GM13976 (cell line): ENCODE measurements at places on chromosomes 3 and 15.

GRCh38 chr15:31081588-31082250 is 19.8 kb downstream of the TRPM1 start:
- DNase-seq = no peak

GRCh38 chr15:52207191-52207590 is 16.0 kb upstream of the GNB5 start:
- no peak for DNase-seq

DNA sequence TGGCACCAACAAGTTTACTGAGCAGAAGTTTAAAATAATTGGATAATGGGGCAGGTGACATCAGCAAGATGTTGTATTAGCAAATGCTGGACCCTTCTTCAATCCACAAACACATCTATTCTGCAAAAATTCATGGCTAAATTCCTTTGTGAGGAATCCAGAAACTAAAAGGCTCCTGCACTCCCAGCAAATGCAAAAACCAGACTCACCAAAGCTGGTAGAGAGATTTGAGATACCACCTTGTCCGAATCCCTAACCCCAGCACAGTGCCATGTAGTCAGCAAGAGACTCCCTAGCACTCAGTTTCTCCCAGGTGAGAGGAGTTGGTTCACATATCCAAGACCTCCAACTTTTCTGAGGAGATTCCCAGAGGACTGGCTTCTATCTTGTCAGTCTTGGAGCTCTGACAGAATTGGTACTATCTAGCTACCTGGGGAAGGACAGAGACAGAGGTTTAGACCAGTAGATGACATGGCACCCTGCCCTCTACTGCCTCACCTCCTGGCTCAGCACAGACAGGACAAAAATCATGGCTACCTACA is 21.8 kb downstream of the GREM1 start:
- DNase-seq = no peak

- DNase-seq = no peak
These were observed 160.8 kb downstream of the TUSC7 start for GRCh38 chr3:116870379-116870778.

GRCh38 chr3:106720510-106720909 is 656.7 kb upstream of the CCDC54 start:
- DNase-seq = no peak

DNA sequence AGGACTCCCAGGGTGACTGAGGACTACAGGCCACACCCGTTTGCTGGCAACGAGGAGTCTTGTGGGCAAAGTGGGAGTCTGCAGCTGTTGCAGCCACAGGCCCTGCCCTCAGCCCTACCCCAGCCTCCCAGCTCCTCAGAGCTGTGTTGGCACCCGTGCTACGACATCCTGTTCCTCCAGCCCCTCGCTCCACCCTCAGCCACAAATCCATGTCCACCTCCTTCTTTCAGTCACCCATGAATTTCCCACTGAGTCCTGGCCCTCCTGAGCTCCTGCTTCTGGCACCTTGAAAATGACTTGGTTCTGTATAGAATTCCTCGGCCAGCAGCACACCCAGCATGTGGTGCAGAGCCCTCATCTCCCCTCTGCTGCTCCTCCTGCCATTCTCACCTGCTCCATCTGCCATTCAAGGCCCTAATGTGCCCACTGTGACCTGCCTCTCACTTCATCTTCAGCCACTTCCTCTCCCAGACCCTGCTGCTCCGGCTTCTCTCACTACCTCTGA is 20.9 kb upstream of the VILL start:
- no peak for DNase-seq

DNA sequence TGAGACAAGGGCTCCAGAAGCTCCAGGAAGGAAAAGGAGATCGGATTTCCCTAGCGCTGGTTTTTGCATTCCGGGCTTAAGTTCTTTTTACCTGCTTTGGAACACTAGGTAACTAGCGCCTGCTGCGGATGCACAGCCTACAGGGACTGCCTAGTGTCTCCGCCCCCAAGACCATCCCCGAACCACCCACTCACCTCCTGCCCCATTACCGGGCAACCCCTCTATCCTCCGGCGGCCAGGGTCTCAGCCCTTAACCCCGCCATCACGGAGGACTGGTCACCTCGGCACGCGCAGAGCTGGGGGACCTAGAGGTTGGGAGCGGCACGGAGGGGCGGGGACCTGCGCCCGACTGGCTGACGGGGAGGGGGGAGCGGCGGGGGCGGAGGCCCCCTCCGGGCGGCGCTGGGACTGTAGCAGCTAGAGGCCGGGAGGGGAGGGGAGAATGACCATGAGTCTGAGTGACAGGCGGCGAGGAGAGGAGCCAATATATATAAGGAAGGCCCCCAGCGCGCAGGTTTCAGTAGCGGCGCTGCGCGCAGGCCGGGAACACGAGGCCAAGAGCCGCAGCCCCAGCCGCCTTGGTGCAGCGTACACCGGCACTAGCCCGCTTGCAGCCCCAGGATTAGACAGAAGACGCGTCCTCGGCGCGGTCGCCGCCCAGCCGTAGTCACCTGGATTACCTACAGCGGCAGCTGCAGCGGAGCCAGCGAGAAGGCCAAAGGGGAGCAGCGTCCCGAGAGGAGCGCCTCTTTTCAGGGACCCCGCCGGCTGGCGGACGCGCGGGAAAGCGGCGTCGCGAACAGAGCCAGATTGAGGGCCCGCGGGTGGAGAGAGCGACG is at the start of gene DLL4:
Gene DLL4 (plus strand): TSS at position 520 of the 839 bp plus-strand sequence. CDS start 329 bp downstream, outside the sequence.
- peak; percentile 84 for DNase-seq

GRCh38 chr15:39362821-39363561 is 217.9 kb upstream of the THBS1 start:
- DNase-seq = no peak

DNA sequence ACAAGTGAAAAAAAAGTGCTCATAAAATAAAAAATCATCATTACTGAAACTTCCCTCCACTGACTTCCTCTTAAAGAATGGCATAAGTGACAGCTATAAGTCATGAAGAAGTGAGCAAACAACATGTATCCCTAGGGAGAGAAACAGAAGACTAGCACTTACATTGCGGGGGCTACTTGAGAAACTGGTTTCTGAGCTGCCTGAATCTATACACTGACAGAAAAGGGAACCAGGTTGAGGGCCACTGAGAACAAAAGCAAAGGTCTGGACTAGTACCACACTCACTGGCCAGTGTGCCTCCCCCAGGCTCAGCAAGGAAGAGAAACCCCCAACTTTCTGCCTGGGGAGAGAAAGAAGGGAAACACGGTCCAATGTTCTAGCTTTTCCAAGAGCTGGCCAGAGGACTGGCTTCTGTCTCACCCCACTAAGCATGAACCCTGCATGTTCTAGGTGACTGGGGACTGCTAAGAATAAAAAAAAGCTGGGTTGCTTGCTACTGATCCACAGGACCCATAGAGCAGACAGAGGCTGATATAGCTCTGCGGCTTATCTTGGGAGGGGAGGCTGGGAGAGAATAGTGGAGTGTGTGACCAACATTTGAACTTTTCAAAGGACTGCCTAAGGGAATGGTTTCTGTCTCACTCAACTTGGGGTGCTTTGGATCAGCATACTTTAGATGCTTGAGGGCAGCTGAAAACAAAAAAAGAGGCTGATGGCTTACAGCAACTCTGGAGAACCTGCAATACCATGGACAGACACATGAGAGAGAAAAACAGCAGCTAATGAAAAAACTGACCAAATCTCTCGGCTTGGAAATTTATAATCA is 8.1 kb downstream of the RAD18 start:
- DNase-seq = peak; percentile 45

DNA sequence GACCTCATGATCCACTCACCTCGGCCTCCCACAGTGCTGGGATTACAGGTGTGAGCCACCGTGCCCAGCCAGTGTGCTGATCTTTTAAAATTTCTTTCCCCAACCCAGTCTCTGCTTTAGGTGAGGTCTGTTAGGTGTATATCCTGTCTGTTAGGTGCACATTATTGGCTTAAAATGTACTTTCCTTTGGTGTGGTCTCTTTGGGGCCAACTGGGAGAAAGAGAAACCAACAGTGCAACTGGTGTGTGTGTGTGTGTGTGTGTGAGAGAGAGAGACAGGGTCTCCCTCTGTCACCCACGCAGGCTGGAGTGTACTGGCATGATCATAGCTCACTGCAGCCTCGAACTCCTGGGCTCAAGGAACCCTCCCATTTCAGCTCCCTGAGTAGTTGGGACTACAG is 50.3 kb upstream of the GNB5 start:
- no peak for DNase-seq

DNA sequence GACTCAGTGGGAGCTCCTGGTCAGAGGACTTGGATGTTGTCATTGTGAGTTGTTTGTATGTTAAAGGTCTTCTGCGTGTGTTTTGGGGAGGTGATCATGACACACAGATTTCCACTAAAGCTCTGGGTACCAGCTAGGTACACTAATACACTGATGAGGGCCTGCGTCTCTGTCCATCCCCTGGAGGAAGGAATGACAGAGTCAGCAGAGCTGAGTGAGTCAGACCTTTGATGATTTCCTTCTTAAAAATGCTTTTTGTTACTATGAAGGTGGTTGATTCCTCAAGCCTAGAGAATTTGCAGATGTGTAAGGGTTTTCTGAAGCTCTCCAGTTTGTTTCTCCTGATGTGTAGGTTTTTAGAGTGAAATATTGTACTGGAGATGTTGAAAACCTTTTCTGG is 424.1 kb upstream of the TPM1 start:
- DNase-seq = no peak

- DNase-seq = no peak
These were observed 426.1 kb downstream of the EDEM1 start for GRCh38 chr3:5613599-5613998.

DNA sequence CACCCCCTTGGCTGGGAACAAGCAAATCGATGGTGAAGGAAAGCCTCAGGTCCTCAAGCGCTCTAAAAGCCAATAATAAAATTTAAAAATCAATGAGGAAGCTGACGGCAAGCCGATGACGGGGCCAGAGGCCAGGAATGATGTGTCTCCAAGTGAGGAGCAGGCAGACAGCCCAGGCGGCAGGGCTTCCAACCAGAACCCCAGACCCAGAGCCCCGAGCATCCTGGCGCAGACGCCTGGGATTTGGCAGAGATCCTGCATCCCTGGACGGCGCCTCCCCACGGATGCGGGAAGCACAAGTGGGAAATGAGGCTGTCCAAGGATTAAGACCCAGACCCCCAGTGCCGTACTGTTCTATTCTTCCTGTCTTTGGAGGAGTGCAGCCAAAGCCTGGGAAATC is 123.0 kb upstream of the PROK2 start:
- DNase-seq = no peak

DNA sequence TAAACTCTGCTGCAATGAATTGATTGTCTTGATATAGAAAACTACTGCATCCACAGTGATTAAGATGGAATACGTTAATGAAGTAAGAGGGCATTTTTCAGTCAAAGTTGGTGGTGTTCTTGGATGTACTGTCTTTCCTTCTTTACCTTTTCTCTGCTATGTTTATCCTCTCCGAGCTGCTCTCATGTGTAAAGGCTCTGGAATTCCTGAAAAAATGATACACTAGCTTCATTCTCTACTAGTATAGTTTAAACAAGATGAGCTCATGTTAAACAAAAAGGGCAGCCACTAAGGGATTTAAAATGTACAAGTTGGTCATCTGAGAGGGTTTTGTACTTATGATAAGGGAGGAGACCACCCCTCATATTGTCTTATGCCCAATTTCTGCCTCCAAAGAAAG is 504.6 kb upstream of the NECTIN3 start:
- no peak for DNase-seq

- DNase-seq = peak; percentile 3
These were observed 119.8 kb upstream of the ALDH1A3 start for GRCh38 chr15:100759698-100760356.

- no peak for DNase-seq
These were observed 92.3 kb downstream of the FOXP1 start for GRCh38 chr3:71491154-71491752.

DNA sequence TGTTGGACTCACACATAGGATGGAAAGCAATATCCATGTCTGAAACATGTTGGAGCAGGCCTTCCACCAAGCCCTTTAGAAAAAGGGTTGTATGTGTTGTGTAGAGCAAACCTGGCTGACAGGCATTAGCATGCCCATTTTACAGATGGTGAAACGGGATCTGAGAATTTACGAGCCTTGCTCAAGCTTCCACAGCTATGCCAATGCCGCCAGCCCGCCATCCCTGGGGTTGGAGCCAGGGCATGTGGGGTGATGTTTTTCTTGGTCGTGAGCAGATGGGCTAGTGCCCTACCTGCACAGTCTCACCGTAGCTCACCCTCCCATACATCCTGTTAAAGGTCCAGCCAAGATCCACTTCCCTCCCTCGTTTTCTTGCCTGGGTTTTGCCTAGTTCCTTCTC is 97.5 kb upstream of the TLE3 start:
- no peak for DNase-seq

- DNase-seq = no peak
These were observed 151.7 kb upstream of the IQSEC1 start for GRCh38 chr3:13224967-13225366.

DNA sequence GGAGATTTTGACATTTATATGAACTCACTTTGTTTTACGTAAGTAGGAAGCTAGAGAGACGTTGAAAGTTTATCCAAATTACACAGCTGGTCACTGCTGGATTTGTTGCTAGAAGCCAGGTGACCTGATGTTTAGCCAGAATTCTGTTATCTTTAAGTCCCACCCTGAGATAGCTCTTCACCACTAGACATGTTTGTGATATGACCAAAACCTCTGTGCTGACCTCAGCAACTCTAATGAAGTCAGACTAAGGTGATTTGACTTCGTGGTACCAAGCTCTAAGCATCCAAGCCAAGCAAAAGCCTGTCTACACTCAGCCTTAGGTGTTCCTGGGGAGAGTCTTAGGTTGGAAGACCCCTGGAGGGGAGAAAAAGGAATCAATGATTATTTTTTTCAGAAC is 102.4 kb downstream of the ARRDC4 start:
- no peak for DNase-seq

GRCh38 chr3:110711851-110712516 is 359.6 kb upstream of the NECTIN3 start:
- DNase-seq = no peak

- no peak for DNase-seq
These were observed 79.4 kb downstream of the LPP start for GRCh38 chr3:188233320-188233719.

- no peak for DNase-seq
These were observed 691 bp upstream of the FSIP1 start for GRCh38 chr15:39783244-39783820.

DNA sequence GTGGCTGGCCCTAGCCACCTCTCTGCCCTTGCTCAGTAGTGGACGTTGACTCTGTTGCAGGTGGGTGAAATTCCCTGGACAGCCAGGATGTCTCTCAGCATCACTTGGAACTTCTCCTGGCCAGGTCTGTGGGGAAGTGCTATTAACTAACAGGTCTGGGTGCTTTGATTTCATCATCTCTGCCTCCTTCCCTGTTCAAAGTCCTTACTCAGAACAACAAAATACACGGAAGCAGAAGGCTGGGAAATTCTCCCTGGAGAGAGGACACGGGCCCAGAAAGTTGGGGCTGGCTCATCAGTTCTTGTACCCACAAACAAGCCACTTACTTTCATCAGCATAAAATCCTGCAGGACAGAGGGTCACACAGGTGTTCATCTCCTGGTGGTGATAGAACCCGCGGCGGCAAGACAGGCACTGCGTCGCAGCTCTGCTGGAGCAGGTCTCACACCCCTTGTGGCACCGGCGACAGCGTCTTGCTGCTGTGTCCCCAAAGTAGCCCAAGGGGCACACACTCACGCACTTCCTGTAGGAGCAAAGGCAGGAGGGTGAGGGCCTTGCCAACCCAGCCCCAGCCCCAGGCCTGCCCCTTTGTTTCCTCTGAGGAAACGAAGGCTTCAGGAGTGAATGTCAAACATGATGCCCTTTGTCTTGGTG is 29.6 kb upstream of the SNRPA1 start:
- no peak for DNase-seq
